ENCODE measurements at places on chromosomes 16 and 17.

GRCh38 chr16:55661941-55662643 lies 6.3 kb downstream of the SLC6A2 start:
- no peak for DNase-seq

GRCh38 chr17:48850792-48851323 lies 20.0 kb downstream of the CALCOCO2 start:
- DNase-seq, result no peak

GRCh38 chr17:39667945-39668924 lies at the start of gene PNMT:
Gene PNMT (plus strand): TSS chr17:39668453. CDS start chr17:39668476, 23 bp downstream.
- no peak for DNase-seq

- no peak for DNase-seq
These were observed 50.6 kb downstream of the SPECC1 start for GRCh38 chr17:20059728-20060188.

- no peak for DNase-seq
These were observed 8.6 kb upstream of the GSG1L start for GRCh38 chr16:28072087-28072486.

DNA sequence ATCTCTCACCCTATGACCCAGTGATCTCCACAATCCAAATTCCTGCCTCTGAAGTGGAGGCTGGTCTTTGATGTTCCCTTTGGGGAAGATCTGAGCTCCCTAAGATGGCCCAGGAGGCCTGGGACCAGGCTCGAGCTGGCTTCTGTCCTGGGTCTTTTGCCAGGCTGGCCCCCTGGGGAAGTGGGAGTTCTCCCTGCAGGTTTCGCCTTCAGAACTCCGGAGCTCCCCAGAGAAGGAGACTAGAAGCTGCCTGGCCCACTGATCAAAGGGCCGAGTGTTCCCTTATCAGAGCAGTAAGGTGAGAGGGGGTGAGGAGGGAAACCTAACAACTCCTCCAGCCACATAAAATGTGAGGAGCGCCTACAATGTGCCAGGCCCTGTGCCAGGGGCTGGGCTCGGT lies 147.1 kb downstream of the IRF8 start:
- no peak for DNase-seq

- DNase-seq, result no peak
These were observed 37.1 kb downstream of the NXPH3 start for GRCh38 chr17:49612726-49613125.

GRCh38 chr17:39183720-39184119 lies 13.7 kb downstream of the CACNB1 start:
- DNase-seq, result no peak

DNA sequence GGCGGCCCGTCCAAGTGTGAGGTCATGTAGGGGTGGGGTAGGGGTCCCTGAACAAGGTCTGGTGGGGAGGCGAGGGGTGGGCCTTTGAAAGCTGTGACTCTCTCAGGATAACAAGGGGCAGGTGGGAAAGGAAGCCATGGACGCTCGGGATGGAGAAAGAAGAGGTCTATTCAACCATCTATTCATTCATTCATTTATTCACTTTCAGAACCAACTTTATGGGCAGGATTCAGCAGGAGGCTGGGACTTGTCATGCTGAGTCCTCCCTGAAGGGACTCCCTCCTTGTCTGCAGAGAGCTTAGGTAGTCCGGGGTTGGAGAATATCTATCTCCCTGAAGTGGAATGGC lies 8.6 kb upstream of the CD300A start:
- no peak for DNase-seq

DNA sequence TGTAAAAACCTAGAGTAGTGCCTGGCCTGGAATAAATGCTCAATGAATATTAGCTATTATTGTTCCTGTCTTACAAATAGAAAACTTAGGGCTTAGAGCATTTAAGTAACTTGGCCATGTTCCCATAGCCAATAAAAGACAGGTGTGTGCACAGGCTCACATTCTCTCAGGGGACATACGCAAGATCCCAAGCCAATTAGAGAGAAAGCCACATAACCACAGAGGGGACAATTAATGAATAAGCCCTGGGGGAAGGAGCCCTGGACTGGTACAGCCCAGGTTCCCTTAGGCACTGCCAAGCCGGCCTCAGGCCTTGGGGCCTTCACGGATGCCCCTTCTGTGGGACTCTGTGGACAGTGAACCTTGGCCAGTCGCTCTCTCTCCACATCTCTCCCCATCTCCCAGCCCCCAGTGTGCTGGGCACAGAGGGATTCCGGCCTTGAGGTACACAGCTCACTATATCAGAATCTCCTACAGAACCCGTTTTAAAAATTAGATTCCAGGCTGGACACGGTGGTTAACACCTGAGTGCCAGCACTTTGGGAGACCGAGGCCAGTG lies 27.3 kb upstream of the ABCC12 start:
- no peak for DNase-seq

DNA sequence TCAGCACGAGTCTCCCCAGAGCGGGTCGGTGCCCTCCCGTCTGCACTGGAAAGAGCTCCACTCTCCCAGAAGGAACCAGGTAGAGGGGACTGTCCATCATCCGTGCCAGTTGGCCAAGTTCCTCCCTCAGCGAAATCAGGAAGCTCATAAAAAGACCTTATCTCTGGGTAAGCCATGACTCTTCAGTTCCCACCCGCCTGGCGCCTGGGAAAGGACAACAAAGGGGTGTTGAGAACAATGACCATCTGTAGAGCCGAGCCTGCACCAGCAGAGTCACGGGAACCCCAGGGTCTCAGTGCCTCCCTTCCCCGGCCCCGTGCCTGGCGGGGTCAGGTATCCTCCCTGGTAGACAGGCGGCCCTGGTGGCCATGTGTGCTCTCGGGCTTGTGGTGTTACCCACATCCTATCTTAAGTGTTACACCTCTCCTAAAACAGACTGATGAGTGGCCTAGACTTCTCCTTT lies 190.7 kb downstream of the AXIN2 start:
- DNase-seq, result no peak

- no peak for DNase-seq
These were observed 365.1 kb upstream of the CDH5 start for GRCh38 chr16:66001432-66001831.

DNA sequence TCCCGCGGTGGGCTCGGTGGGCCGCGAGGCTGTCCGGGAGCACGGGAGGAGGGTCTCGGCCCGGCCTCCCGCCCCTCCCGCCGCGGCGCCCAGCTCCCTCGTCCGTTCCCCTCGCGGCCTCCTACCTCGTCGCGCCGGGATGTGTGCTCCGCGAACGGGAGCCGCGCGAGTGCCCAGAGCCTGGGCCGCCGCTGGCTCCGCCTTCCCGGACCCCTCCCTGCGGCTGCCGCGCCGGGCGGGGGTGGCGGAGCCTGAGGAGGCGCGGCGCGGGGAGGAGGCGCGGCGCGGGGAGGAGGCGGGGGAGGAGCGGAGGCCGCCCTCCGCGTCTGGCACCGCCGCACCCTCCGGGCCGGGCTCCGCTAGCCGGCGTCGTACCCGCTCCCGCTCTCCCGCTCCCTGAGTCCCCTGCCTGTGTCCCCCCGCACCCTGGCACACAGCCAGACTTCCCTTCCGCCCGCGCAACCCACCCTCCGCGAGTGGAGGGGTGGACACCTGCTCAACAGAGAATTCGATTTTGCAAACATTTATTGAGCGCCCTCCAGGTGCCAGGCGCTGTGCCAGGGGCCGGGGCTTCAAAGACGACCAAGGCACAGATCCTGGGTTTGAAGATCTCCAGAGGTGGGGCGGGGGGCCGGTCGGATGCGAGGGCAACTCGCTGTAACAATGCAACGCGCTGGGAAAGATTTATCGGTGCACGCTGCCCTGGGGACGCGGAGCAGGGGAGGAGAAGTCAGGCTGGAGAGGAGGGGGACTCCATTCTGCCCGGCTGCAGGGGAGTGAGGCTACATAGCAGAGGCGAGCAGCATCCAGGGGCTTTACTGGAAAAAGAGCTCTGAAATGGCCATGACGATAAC lies at the start of gene MPP3:
Gene MPP3 (minus strand): TSS at position 171 of the 854 bp plus-strand sequence. CDS start 1,240 bp downstream, outside the sequence.
- DNase-seq, result no peak

DNA sequence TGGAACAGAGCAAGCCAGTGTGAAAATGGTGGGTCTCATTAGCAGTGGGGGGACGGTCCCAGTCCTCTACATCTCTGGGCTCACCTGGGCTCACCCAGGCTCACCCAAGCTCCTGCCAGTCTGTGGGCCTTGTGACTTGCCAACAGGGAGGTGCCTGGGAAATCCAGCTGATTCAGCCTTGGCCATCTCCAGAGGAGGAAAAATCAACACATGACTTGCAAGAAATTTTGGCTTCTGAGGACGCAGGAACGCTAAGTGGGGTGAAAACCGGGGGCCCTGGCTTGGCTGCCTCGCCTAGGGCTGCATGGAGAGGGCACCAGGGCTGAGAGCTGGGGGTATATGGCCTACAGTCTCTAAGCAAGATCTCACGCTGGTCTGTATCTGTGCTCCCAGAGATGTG lies 47.7 kb downstream of the VAC14 start:
- no peak for DNase-seq

DNA sequence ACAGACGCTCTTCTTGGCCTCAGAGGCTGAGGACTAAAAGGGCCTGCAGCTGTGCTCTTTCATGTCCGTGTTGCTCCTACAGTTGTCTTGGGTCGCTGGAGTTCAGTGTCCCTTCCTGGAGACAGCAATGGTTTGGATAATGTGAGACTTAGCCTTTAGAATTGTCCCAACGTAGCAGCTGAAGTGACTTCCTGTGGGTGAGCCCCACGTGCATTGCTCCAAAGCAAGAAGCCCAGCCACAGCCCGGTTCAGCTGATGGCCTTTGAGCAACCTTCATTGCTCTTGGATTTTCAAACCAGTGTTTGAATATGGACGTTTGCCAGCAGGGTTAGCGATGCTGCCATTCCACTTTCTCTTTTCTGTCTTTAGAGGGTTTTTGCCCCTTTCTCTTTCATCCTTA lies 19.7 kb downstream of the TMEM11 start:
- DNase-seq, result no peak

- no peak for DNase-seq
These were observed 39.6 kb downstream of the MAF start for GRCh38 chr16:79560923-79561322.

DNA sequence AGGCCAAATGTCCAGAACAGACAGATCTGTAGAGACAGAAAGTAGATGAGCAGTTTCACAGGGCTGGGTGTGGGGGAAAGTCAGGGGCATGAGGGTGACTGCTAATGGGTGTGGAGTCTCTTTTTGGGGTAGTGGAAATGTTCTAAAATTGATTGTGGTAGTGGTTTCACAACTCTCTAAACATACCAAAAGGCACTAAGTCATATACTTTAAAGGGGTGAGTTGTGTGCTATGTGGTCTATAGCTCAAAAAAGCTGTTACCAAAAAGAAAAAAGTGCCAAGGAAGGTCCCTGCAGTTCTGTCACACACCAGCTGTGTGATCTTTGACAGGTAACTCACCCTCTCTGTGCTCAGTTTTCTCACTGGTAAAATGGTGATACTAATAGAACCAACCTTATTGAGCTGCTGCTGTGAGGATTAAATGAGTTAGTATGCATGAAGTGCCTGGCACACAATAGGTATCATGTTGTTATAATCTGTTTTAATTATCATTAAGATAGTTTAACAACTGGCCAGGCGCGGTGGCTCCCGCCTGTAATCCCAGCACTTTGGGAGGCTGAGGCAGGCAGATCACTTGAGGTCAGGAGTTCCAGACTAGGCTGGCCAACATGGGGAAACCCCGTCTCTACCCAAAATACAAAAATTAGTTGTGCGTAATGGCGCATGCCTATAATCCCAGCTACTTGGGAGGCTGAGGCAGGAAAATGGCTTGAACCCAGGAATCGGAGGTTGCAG lies 10.3 kb downstream of the ITGAX start:
- no peak for DNase-seq

- DNase-seq, result no peak
These were observed 30.8 kb upstream of the METTL16 start for GRCh38 chr17:2542456-2542855.

DNA sequence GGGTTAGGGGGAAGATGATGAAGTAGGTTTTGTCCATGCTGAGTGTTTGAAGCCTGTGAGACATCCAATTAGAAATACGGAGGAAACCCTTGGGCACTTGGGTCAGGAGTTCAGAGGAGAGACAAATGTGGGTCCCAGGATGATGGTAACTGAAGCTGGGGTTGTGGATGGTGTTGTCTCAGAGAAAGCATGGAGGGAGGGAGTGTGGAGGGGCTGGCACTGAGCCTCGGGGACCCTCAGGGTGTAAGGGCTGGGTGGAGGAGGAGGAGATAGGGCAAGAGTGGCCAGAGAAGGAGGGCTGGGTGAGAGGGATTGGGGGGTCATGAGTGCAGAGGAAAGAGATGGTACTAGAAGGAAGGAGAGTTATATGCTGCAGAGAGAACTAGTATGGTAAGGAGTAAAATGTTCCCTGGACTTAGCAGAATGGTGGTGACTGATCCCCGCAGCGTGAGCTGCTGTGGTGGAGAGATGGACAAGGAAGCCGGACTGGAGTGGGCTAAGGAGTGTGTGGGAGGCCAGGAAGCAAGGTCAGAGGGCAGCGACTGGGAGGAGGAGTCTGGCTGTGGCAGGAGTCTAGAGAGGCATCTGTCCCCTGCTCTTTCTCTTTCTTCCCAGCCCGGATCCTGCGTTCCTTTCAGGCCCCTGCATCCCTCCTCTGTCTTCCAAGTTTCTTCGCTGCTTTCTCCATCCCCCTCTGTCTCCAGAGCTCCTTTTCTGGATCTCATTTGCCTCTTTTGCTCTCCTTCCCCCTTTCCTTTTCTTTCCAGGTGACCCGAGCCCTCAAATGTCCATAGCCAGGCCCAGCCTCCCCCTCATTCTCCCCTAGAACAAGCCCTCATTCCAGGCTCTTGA lies 3.9 kb upstream of the COL1A1 start:
- DNase-seq, result no peak

DNA sequence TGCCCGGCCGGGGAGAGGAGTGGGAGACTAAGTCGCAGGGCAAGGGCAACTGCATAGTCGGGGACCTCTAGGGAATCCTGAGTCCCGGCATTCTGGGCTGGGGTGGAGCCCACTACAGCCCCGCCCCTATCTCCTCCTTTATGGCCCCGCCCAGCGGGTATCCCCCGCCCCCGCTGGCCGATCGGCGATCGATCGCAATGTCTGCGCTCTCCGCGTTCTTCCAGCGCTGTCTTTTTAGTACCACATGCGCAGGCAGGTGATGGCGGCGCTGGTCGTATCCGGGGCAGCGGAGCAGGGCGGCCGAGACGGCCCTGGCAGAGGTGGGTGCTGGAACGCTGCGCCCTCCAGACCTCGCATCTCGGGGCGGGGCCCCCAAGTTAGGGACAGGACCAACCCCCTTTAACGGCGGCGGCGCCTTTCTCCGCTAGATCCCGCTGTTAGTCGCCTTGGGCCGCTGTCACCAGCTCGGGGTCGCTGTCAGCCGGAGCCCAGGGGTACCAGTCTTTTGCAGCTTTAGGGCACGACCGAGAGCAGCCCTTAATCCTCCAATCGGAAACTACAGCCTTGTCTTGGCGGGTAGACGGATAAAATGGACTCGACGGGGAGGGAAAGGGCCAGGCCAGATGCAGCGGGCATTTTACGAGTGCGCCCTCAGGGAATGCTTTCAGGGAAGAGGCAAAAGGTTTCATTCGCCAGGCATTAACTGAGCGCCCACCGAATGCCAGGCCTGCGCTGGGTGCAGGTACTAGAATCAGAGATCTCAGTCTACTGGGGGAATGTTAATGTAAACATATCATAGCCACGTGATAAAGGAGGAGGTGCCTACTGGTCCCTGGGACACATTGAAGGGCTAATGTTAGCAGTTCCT lies at the start of gene DPH1:
Gene DPH1 (plus strand): TSS at position 243 of the 868 bp plus-strand sequence. CDS start 17 bp downstream, at position 260.
- DNase-seq, result no peak

DNA sequence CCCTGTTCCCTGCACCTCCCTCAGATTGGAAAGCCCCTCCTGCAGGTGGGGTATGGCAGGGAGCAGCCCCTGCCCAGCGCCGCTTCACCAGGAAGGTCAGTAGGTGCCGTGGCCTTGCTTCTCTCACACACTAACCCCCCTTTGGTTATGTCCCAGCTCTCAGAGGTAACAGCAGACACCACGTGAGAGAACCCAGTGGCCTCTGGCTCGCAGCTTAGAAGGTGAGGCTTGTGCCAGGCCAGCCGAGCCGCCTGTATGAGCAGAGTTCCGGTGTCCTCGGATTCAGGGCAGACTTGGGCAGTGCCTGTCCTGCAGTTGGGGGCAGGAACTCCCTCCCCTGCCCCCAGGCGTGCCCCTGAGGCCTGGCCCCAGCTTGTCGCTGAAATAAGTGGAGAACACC lies 47.1 kb downstream of the PRMT7 start:
- DNase-seq, result no peak
